ENCODE measurements at places on chromosomes 12 and 14.

DNA sequence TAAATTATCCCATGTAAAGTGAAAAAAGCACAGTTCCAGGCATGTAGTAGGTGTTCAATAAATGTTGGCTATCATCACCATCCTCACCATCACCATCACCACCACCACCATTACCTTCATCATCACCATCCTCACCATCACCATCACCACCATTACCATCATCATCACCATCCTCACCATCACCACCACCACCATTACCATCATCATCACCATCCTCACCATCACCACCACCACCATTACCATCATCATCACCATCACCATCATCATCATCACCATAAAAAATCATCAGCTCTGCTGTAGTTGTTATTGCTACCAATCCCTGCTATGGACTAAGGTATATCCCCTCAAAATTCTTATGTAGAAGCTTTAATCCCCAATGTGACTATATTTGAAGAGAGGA, 15.1 kb downstream of the ISCU start:
- DNase-seq: no peak

DNA sequence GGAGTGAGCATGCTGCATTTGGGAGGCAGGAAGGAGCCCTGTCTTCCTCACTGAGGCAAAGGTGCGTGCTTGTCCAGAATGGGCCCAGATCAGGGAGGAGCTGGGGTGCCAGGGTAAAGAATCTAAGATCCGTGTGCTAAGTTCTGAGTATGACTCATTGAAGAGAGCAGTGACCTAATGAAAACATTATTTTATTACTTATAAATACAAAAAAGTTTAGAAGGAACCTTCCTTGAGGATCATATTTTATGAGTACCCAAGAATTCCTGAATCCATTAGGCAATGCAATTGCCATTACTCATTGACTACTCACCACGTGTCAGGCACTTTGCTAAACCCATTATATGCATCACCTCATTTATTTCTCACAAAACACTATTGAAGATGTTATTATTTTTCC, 264.7 kb downstream of the EGLN3 start:
- no peak for DNase-seq

GRCh38 chr12:71599210-71599609, 64.4 kb downstream of the ZFC3H1 start:
- no peak for DNase-seq

DNA sequence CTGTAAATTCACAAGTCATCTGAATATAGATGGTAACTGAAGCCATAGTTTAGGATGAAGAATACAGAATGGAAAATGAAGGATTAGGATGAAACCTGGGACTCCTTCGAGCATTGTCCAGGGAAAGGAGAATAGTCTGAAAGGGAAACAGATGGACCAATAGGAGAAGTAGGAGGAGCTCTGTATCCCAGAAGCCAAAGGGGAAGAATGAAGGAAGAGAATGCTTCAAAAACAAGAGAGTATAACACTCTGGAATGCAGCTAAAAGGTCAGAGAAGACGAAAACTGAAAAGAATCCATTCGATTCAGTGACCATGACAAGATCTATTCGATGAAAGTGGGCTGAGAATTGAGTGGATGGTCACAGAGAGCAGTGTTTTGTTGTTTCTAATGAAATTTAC, 1.0 kb downstream of the GMFB start:
- DNase-seq: no peak

DNA sequence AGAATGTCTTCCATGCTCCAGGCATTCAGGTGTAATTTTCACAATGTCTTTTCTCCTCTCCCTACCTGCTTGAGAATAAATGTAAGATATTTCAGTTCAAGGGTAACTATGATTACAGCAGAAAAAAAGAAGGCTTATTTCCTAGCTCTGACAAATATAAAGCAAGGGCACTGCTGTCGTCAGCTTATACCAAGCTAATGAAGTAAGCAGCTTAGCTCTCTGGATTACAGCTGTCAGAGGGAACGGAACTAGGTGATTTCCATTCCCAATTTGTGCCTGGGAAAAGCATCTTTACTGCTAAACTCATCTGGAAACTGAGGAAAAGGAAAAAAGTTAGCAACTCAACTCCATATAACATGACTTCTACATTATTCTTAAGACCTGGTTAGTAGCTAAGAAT, 56.5 kb downstream of the ZFYVE26 start:
- no peak for DNase-seq

GRCh38 chr14:65231286-65231980, 129.1 kb upstream of the MAX start:
- no peak for DNase-seq

DNA sequence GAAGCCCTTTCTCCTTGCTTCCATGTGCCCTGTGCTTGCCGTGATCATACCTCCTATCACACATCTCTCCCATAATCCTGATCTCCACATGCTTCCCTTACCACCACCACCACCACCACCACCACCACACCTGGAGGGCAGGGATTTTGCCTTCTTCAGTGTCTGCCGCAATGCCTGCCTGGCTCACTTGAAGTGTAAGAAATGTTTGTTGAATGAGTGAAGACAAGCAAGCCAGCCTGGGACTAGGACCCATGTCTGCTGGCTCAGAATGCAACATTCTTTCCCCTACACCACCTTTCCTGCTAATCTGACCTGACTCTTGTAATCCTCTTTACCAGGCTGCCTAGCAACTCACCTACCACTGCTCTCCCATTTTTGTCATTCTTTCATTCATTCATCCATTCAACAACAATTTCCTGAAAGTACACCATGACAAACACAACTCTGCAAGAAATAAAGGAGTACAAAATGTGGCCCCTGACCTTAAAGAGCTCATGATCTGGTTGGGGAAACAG, 3.5 kb upstream of the NID2 start:
- DNase-seq: no peak
